ENCODE measurements at places on chromosomes 2 and 18.

- DNase-seq, result no peak
Observed at GRCh38 chr2:169743549-169743948, 9.9 kb downstream of the KLHL23 start.

GRCh38 chr2:124805060-124805459, 780.0 kb downstream of the CNTNAP5 start:
- DNase-seq, result no peak

DNA sequence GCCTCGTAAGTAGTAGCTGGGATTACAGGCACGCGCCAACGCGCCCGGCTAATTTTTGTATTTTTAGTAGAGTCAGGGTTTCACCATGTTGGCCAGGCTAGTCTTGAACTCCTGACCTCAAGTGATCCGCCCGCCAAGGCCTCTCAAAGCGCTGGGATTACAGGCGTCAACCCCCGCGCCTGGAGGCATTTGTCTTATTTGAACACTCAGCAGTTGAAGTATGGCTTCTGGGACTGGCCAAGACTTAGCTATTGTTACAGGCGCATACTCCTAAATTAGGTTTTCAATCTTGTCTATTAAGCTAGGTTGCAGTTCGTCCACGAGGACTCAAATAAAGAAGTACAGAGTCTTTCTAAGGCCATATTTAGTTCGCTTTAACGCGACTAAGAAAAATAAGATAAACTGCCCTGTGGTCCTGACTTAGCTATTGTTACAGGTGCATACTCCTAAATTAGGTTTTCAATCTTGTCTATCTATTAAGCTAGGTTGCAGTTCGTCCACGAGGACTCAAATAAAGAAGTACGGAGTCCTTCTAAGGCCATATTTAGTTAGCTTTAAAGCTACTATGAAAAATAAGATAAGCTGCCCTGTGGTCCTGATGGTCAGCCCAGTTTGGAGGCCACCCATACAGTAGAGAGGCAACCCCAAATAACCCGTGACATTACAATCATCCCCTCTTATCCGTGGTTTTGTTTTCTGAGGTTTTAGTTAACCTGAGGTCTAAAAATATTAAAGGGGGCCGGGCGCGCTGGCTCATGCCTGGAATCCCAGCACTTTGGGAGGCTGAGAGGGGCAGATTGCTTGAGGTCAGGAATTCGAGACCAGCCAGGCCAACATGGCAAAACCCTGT, 20.8 kb upstream of the MTA3 start:
- no peak for DNase-seq

- no peak for DNase-seq
Observed at GRCh38 chr2:36489281-36489680, 108.7 kb downstream of the FEZ2 start.

DNA sequence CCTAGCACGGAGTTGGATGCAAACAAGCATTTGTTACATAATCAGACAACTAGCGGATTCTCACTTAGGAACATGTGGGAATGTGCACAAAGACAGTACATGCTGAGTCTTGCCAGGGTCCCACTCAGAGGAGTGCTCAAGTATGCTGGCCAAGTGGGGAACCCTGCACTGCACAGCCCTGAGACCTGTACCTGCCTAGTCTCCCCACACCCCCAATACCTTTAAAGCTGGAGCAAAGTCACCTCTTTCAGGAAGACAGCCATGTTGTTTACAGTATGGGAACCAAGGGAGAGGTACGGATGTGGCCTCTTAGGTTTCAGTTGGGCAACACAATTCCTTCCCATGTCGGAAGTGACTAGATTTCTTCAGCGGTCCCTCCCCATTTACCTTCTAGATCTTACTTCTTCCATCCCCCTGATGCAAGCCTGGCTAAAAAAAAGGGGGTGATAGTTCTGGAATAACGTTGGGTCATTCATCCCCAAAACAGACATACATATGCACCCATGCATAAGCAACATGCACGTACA, 10.7 kb downstream of the CXCR1 start:
- DNase-seq, result no peak

GRCh38 chr2:240624950-240625621, at the start of gene GPR35:
Gene GPR35, plus strand, starts transcription at chr2:240625480. Its CDS starts 4,473 bp downstream, at chr2:240629953.
- DNase-seq, result no peak

- DNase-seq, result no peak
Observed at GRCh38 chr18:79524181-79525078, 128.7 kb downstream of the NFATC1 start.

GRCh38 chr2:60987041-60987440, 30.5 kb upstream of the PEX13 start:
- no peak for DNase-seq

DNA sequence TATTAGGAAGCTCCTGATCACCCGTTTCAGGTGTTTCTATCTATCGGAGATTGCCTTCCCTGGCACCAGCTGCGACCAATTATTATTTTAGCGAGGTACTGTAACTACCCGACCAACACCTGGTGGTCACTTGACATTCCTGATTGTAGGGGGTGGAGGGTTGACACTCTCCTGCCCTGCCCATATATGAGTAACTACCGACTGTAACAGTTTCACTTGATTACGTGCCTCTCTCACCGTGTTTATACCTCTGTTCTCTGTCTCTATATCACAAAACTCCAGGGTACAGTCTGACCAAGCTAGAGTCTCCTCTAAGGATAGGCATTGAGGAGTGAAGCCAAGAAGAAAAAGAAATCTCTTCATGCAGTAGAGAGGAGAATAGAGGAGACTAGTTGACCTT, 268.0 kb upstream of the LRATD1 start:
- no peak for DNase-seq

DNA sequence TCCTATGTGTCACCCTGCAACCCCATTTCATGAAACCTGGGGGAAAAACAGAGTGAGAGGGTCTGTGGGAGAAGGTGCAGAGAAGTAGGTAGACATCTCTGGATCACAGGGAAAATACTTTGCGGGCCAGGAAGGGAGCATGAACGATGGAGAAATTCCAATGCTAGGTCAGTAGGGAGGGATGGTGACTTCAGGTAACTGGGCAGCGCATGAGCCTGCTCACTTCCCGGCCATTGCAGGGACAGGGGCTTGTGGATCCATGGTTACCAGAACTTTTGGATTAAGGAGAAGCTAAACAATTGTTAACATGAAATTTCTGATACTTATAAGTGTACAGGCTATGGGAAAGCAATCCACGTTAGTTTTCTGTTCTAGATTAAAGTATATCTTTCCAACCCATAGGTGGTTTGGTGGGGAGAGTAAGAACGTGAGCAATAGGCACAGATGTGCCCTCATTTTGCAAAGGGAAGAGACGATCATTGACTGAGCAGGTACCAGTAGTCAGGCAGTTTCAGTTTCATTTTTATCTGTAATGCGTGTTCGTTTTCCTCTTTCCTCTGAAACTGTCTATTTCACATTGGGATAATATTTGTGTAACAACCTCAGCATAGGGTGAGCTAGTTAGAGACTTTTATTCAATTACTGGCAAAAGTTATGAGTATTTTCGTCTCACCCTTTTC, 65.0 kb downstream of the NYAP2 start:
- no peak for DNase-seq

DNA sequence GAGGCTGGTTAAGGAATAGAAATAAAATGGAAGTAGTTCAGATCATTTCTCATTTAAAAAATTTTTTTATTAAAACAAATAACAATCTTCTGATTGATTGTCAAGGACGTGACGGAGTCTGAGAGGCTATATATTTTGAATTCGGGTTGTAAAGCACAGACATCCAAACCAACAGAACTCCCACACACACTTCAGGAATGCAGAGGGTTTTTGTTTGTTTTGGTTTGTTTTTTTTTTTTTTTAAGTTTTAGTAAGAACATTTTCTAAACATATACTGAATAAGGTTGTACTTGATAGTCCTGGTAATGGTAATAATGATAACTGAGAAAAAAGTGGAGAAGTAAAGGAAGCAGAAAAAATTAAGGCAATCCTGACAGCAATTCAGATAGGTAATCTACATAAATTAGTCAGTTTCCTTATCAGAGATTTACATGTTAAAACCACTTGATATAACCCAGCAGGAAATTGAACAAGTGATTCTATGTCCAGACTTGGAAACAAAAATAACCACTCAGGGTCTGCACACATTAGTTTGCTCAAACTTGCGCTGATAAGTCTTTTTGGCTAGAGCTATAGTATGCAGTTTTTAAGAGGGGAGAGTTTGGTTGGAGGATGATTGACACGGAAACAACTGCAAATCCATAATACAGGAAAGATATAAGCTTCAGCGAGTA, 51.5 kb upstream of the CTAGE1 start:
- no peak for DNase-seq

GRCh38 chr2:16320716-16321115, 344.9 kb downstream of the CYRIA start:
- no peak for DNase-seq

DNA sequence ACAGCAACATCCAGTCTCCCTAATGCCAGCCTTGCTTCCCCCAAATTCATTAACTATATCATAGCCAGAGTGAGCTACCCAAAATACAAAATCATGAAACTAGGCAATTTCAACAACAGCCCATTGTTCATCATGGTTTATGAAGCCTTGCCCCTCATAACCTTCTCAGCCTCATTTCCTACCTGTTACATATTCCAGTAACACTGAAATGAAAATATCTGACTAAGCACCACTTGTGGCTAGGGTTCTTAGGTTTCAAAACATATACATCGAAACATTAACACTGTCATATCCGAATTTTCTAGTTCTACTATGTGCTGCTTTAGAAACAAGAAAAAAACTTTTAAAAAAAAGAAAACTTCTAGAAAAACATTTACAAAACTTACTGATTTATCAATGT, 59.5 kb downstream of the ATAD2B start:
- DNase-seq, result no peak

- no peak for DNase-seq
Observed at GRCh38 chr2:8481463-8482009, 200.3 kb upstream of the ID2 start.

GRCh38 chr2:230447455-230448451, 31.8 kb downstream of the SP100 start:
- DNase-seq, result no peak

- no peak for DNase-seq
Observed at GRCh38 chr18:54878159-54878622, 49.9 kb downstream of the RAB27B start.

DNA sequence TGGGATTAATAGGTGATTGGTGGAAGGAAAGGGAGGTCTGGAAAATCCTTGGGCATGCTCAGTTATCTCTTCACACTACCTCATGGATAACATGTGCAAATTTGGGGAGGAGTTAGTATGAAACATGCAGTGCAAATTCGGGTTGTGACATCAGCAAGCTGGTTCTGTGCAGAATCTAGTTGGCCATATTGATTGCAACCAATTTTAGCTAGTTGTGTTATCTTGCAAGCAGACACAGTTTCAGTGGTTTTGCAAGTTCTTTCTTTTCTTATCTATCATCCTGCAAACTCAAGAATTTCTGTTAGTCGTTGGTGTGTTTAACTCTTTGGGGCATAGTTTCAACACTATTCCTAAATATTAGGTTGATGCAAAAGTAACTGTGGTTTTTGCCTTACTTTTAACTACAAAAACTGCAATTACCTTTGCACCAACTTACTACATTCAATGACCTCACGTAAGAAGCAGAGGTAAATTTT, 135.4 kb downstream of the PTH2R start:
- DNase-seq, result no peak

DNA sequence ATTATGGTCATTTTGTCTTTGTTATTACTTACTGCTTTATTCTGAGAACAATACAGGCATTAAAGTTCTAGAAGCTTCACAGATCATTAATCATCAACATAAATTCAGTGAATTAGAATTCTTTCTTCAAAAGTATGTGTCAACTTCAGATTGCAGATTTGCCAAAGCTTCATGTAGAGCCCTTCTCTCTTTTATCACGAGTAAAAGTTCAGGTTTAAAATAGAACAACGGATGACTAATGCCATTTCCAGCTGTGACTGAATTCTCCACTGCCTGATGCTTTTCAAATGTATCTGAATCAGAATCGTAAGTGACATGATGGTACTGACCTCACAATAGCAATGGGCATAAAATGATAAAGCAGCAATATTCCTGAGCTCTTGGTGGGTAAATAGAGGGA, 116.0 kb downstream of the ABCA12 start:
- peak; percentile 38 for DNase-seq

- no peak for DNase-seq
Observed at GRCh38 chr2:200422071-200422470, 87.8 kb downstream of the KCTD18 start.

GRCh38 chr18:78562531-78562961, 417.1 kb upstream of the SALL3 start:
- DNase-seq, result no peak

- DNase-seq, result no peak
Observed at GRCh38 chr2:157661776-157662175, 33.1 kb upstream of the ACVR1C start.

- DNase-seq, result no peak
Observed at GRCh38 chr2:138495384-138495783, 6.2 kb upstream of the SPOPL start.

DNA sequence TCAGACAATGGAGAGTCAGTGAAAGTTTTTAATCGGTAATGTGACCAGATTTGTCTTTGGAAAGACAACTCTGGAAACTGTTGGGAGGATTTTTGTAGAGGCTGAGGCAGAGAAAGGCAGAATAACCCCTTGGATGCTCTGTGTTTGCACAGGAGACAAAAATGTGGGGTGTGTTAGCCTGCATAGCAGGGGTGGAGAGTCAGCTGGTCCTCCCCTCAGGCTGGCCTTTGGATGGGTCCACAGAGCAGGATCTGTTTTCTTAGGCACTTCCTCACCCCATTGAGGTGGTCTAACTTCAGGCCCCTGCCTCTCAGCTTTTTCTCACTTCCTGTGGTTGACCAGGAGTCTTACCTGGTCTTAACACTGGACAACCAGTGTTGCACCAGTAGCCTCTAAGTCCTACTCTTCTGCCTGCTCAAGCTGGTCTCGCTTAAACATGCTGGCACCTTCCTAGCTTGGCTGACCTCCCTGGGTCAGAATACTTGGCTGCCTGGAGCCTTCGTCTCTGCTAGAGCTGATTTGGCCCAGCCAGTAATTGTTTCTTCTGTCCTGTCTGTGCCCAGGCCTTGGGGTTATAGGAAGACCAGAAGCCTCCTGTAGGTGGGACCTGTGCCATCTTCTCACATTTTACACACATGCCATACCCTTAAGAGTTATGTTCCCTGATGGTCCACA, 259.8 kb upstream of the RASGRP3 start:
- DNase-seq, result no peak

GRCh38 chr2:18795906-18796305, 206.5 kb upstream of the NT5C1B start:
- DNase-seq, result no peak

- DNase-seq, result peak; percentile 25
Observed at GRCh38 chr2:39631718-39632117, 34.0 kb upstream of the TMEM178A start.

DNA sequence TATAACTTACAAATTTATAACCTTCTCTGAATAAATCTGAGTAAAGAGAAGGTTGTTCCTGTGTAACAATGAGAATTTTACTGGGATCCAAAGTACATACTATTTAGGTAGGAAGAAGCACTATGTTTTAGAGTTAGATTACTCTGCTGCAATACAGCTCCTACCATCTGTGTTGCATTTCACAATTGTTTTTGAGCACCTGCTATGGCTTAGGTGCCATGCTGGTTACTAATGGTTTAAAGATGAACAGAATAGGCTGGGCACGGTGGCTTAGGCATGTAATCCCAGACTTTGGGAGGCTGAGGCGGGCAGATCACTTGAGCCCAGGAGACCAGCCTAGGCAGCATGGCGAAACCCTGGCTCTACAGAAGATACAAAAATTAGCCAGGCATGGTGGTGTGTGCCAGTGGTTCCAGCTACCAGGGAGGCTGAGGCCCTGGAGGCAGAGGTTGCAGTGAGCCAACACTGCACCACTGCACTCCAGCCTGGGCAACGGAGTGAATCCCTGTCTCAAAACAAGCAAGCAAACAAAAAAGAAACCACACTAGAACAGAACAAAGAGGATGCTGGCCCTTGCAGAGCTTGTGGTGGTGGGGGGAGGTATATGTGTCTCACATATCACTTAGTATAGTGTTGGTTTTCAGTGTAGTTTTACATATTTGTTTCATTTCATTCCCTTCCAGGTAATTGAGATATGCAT, 56.7 kb downstream of the SPTBN1 start:
- DNase-seq, result no peak
